Naive thymus-derived CD4-positive, alpha-beta T cell (primary cell): ENCODE measurements at places on chromosomes 6 and 20. TPM values are rescaled to one million over a fixed set of nuclear protein-coding genes. Genes with fewer than 3 reads are reported as not detected.

The PDE7B gene
- 1.7 TPM for total RNA-seq

The DUSP22 gene
- total RNA-seq: 51.0 TPM

DNA sequence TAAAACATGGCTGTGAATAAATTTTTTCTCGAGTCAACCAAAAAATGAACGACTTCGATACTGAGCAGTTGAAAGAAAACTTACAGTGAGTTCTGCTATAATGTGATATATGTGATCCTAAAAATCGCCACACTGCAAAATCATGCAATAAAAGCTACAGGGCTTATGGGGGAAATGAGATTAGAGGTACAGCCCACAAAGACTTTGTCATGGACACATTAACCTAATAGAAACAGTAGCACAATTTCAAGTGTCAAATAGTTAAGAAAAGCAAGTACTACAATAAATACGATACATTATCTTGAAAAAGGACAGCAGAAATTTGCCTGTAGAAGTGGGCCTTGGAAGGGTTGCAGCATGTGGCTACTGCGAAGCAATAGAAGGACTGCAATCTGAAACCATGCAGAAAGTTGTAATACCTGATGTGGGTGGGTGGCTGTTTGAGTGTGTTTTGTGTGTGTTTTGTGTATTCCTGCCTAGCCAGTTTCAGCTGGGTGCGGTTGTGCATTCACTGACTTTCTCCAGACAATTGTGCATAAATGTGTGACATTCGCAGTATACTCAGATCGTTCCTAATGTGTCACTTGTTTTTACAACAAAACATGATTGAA lies 79.1 kb downstream of the RPP40 start:
- peaks cover 4% of the 10 kb centered on the region for H3K4me1 ChIP-seq
- H3K36me3 ChIP-seq: no peaks in the 10 kb centered on the region
- H3K27ac ChIP-seq: no peak overlapping the region
- no peaks in the 10 kb centered on the region for H3K27me3 ChIP-seq

DNA sequence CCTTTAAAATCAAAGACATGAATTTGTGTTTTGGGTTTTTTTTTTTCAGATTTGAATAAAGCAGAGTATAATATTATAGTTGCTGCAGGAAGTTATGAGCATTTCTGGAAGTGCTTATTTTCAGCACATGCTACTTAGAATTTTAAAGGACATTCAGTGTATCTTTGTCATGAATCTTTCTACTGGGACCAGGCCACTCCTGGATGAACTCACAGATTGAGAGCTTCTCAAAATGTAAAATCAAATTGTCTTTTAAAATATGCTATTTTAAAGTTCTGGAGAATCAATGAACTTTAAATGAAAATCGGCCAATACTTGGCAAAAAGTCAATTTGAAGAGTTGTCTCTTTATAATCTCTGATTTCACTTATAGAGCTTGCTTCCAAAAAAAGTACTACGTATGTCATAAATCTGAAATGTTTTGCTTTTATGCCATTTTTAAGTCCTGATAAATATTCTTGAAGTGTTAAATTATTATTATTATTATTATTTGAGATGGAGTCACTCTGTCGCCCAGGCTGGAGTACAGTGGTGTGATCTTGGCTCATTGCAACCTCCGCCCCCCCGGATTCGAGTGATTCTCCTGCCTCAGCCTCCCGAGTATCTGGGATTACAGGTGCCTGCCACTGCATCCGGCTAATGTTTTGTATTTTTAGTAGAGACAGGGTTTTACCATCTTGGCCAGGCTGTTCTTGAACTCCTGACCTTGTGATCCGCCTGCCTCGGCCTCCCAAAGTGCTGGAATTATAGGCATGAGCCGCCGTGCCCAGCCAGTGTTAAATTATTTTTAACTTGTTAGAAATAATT lies 175.7 kb upstream of the AKAP12 start:
- H3K4me1 ChIP-seq: no peaks in the 10 kb centered on the region
- no peaks in the 10 kb centered on the region for H3K36me3 ChIP-seq
- no peak overlapping the region for H3K27ac ChIP-seq
- no peak overlapping the region for H3K4me3 ChIP-seq
- no peak for DNase-seq
- no peaks in the 10 kb centered on the region for H3K27me3 ChIP-seq

DNA sequence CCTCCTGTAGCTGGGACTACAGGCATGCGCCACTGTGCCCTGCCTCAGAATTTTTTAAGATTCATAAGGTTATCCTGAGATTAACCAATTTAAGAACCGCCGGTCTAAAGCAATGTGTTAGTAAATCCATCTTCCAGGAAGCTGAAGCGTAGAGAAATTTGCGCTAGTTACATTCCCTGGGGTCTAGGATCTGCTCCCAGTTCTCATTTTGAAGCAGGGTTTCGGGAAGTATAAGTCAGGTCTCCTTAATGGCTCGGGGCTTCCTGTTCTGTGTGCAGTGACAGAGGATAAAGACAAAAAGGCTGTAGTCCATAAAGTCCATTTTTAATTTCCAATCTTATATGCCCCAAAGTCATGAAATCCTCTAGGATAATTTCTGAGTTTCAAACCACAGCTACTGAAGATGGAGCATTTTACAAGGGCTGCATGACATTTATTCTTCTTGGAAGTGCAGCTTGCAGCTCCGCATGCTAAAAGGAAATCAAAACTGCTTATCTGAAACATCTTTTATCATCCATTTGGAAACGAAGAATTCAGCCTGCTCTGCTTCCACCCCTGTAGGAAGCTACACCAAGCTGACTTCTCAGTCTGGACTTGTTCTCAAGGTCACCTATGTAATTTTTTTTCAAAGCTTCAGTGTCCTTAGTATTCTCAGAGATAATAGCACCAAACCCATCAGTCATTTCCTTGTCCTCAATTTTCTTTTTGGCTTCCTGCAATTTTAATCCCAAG lies 326.1 kb downstream of the PRL start:
- H3K27me3 ChIP-seq: no peaks in the 10 kb centered on the region
- H3K4me3 ChIP-seq: no peak overlapping the region
- H3K36me3 ChIP-seq: no peaks in the 10 kb centered on the region
- no peaks in the 10 kb centered on the region for H3K4me1 ChIP-seq

DNA sequence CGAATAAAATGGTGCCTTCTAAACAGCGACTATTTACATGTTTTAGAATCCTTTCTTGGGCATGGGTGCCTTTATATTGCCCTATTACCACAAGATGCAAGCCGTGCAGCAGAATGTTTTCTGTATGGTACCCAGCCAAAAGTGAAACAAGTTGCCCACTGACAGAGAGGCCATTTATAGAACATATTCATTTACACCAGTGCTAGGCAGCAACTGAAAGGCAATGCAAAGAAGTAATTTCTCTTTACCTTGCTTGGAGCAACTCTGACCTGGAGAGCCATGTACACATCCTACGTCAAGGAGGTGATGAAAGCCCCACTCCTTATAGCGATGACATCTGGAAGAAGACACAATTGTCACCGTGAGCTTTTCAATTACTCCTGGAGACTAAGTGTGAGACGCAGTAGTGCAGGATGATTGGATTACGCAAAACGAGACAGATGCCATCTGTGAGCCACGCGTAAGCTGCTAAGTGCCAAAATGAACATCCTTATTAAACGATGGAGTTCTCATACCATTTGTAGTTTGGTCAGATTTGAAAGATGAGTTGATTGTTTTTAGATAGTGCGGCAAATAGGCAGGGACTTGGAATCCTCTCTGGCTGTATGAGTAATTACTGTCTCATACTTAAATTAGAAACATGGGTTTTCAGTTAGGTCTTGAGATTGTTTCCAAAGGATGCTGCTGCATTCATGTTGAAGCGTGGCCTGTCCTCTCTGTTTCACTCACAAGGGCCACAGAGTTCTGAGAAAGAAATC lies at the start of gene TMEM244:
TMEM244 (minus strand) TSS at position 408 of the 758 bp plus-strand sequence; CDS start at position 281, 127 bp downstream.
- H3K36me3 ChIP-seq: no peaks in the 10 kb centered on the region
- no peak within 1 kb of the TSS for H3K27ac ChIP-seq
- DNase-seq: no peak
- H3K27me3 ChIP-seq: no peaks in the 10 kb centered on the region
